ENCODE measurements at places on chromosomes 3 and 15. TPM values are rescaled to one million over a fixed set of nuclear protein-coding genes. Genes with fewer than 3 reads are reported as not detected.

Gene MAPKBP1
- 30.5 TPM for total RNA-seq

Gene HRG
- total RNA-seq: not detected

Gene PATL2
- total RNA-seq: 0.30 TPM

Gene C3orf85
- total RNA-seq: not detected

Gene A4GNT
- not detected for total RNA-seq

Gene GOLGA6C
- total RNA-seq: not detected

Gene GHRL
- total RNA-seq: not detected

Gene CLRN1
- not detected for total RNA-seq

Gene STAC
- total RNA-seq: 0.88 TPM

Gene PRSS50
- total RNA-seq: not detected

Gene TGM5
- not detected for total RNA-seq

Gene SPATA12
- not detected for total RNA-seq

Gene FBXL2
- 14.8 TPM for total RNA-seq

Gene HIGD2B
- total RNA-seq: not detected

Gene GOLGA6A
- total RNA-seq: not detected

Gene SACM1L
- total RNA-seq: 67.6 TPM

Gene SLC28A1
- not detected for total RNA-seq

Gene GCNT3
- total RNA-seq: 0.09 TPM

Gene AQP9
- total RNA-seq: not detected

Gene NEK10
- 2.7 TPM for total RNA-seq

Gene SNRPN
- 311 TPM for total RNA-seq

Gene ARPP21
- total RNA-seq: not detected

Gene SLC15A2
- total RNA-seq: 0.59 TPM

Gene ALDH1L1
- not detected for total RNA-seq

Gene XXYLT1
- 25.8 TPM for total RNA-seq

Gene KIF15
- 5.8 TPM for total RNA-seq

Gene GPR160
- not detected for total RNA-seq

Gene CXCR6
- not detected for total RNA-seq

Gene IGSF11
- total RNA-seq: not detected

Gene RAD51
- total RNA-seq: 4.8 TPM

Gene PLSCR2
- not detected for total RNA-seq

Gene GOLGA8O
- total RNA-seq: not detected

Gene SCG5
- 30.9 TPM for total RNA-seq
